D721Med (cell line): ENCODE measurements at places on chromosomes 2 and 18.

DNA sequence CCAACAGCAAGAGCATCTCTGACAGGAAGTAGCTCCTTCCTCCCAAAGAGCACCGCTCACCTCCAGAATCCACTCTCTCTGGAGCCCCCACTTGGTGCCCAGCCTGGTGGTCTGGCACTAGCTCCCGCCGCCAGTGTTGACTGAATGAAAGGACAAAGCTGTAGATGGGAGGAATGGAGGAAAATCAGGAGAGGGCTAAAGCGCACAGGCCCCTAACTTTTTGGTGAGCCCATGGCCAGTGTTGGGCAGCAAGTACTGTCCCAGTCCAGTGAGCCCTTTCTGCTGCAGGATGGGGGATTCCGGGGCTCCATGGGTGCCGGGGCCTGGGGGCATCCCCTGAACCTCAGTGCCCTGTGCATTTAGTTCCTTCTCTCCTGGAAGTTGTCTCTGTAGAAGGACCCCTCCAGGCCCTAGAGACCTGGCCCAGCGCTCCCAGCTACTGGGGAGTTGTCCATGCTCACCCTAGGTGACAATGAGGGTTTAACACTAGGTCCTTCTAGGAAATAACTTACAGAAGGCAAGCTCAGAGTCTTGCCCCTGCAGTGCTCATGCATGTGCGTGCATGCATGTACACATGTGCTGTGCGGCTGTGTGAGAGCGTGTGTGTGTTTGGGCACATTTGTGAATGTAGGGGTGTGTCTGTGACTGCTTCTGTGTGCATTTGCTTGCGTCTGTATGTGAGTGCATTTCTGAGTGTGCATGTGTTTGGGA lies 33.6 kb downstream of the GLI2 start:
- no peak for DNase-seq

- no peak for DNase-seq
Measured at GRCh38 chr2:204967199-204967960, 422.1 kb downstream of the PARD3B start.

DNA sequence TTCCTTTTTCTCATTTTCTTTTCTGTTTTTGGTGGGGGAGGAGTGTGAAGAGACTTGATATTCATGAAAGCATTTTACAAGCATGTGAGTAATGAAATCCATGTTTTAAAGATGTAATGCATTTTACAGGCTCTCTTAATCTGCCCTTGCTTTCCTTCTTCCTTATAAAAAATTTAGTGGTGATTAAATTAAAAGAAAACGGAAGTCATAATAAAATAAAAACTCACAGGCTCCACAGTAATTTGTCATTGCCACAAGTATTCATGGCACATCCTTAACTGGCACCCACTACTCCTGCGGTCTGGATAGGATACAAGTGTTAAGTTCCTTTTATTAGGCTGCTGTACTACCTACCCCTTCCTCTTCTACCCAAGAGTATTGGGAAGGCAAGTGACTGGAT lies 241.2 kb downstream of the SLC4A3 start:
- DNase-seq = no peak

GRCh38 chr2:240433973-240434727 lies 1.3 kb upstream of the GPC1 start:
- no peak for DNase-seq

- DNase-seq = no peak
Measured at GRCh38 chr18:22606563-22607283, 189.0 kb upstream of the CTAGE1 start.

DNA sequence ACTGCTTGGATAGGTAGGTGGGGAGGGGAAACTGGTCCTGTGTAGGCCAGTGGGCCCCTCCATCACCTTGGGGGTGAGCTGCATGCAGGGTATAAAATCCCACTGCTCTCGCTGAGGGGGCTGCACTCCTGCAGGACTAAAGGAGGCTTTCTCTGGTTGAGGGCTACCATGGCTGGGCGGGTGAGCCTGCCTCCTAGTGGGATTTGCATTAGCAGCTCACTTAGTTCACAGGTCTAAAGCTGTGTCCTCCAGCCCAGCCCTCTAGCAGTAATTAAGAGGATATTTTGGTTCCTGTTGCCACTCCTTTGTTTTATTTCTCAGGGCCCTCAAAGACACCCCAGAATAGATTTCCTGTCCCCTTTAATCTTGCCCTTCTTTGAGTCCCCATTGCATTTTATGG lies 24.6 kb downstream of the TMEM127 start:
- DNase-seq = no peak
